T47D (cell line): ENCODE measurements at places on chromosomes 2 and 18.

- no peak for DNase-seq
These were observed 266.6 kb upstream of the MYT1L start for GRCh38 chr2:2597712-2598111.

- no peak for DNase-seq
These were observed 22.6 kb upstream of the PGAP1 start for GRCh38 chr2:196949116-196949515.

GRCh38 chr2:68108120-68108519 is 45.3 kb upstream of the C1D start:
- DNase-seq, result no peak

DNA sequence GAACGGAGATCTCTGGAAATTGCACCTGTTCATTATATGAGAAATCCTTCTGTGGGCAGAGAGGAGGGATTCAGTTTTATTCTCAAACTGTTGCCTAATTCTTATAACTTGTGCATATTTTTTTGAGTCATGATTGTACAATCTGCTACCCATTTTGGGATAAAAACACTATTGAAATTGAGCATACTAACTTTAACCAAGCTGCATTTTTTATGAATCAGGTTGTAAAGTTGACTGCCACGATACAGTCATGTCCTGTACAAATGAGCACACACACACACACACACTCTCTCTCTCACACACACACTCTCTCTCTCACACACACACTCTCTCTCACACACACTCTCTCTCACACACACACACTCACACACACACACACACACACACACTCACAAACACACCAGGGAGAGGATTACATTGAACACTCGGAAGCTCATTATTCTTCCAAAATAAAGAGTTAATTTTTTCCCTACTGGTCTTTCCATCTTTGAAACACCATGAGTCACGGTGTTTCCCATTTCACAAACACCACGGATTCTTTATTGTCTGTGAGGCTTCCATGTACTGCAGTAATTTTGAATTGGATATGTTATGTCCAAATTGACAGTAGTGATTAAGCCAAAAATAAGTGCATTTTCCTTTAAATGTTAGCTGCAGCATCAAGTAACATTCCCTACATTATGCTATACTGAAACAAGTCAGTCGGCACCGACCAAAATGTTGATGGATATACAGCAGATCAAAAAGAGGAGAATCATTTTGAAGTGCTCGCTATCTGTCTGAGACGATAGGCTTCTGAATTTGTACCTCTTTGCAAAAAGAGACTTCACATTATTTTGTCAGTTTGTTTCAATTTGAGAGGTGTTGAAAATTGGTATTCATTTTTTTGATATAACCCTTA is 216.9 kb downstream of the ARHGAP15 start:
- DNase-seq, result no peak

DNA sequence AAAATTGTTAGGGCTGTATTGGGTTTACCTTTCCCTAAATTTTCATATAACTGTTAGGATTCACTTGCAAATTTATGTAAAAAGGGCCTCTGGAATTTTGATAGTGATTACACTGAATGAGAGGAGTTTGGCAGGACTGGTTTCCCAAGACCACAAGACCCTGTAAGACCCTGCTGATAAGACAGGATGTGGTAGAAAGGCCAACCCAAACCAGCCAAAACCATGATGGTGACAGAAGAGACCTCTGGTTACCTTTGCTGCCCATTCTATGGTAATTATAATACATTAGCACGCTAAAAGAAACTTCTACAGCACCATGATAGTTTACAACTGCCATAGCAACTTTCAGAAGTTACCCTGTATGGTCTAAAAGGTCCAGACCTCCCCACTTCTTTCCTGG is 8.3 kb upstream of the CASP10 start:
- DNase-seq, result no peak

GRCh38 chr2:20758997-20759396 is 63.9 kb downstream of the LDAH start:
- no peak for DNase-seq

- DNase-seq, result no peak
These were observed 39.5 kb downstream of the RRM2 start for GRCh38 chr2:10161961-10162441.

- DNase-seq, result no peak
These were observed 309.5 kb downstream of the EPHA4 start for GRCh38 chr2:221262651-221263050.

- no peak for DNase-seq
These were observed 167.1 kb upstream of the KYNU start for GRCh38 chr2:142710336-142710735.

GRCh38 chr2:188385857-188386256 is 94.2 kb downstream of the GULP1 start:
- no peak for DNase-seq

- no peak for DNase-seq
These were observed 44.9 kb downstream of the ACKR3 start for GRCh38 chr2:236614551-236614950.

DNA sequence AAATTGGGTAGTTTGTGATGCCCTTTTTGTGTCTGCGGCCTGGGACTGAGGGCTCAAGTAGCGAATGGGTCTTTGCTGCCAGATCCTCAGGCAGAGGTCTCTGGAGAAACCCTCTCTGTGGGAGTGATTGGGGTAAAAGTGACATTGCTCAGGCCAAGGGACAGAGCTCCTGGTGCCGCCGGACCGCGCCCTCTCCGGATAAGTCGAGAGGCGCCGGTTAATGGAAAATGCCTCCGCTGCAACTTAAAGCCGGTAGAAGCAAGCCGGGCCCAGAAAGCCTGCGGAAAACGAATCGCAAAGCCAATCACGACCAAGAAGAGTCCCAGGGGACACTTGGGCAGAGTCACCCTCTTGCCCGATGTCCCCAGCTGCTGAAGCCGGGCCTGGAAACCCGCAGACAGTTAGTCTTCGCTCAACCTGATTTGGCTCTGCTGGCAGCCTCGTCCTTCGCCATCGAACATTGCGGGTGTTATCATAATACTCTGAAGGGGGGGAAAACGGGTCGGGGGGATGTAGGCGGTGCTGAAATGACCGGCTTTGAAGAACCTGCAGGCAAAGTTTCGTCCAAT is 352 bp upstream of the HOXD12 start:
- DNase-seq, result no peak

DNA sequence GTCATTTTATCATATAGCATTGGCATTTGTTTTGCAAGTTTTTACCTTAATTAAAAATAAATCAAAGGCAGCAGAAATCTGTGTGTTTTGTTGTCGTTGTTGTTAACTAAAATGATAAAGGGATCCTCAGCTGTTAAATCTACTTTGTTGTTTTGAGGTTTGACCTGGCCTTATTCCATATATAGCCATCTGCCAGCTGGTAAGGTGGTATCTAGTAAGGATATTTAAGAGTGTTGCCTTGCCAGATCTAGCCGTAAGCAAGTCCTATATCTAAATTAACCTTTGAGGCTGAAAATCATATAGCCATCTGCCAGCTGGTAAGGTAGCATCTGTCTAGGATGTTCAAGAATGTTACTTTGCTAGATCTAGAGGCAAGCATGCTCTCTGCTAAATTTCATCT is 56.6 kb downstream of the BMPR2 start:
- DNase-seq, result no peak

- DNase-seq, result peak; percentile 67
These were observed 26.8 kb upstream of the MYO1B start for GRCh38 chr2:191218292-191218898.

DNA sequence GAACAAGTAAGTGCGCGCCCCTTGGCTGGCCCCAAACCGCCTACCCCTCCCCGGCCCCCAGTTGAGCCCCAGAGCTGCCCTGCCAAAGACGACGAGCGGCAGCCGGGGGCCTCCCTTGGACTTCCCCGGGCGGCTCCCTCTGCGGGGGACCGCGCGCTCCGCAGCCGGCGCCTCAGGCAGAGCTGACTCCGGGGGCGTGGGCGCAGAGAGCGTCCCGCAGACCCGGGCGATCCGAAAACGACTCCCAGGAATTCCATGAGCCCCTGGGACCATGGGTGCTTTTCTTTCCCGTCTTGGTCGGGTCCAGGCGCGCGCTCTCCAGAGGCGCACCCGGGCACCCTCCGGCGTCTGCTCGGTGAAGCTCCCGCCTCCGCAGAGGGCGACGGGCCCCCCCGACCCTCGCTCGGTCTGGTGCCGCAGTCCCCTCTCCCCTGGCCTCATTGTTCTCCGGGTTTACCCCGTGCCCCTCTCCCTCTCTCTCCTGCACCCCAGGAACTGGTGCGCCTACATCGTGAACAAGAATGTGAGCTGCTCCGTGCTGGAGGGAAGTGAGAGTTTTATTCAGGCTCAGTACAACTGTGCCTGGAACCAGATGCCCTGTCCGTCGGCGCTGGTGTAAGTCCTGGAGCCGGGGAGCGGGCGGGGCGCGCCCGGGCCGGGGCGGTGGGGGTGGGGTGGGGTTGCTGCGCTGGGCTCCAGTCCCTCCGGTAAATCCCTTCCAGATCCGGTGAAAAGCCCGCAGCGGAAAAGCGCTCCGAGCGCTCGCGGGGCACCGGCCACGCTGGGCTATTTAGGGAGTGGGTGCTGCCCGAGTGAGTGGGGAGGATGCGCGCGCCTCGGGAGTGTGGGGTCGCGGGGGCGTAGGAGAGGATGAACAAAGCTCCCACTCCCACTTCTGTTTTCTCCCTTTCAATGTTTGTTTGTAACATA is 776 bp downstream of the EMILIN2 start:
- no peak for DNase-seq

GRCh38 chr2:207370646-207371045 is 159.1 kb upstream of the CREB1 start:
- DNase-seq, result no peak

- no peak for DNase-seq
These were observed 4.7 kb upstream of the LYG2 start for GRCh38 chr2:99260184-99260583.

- no peak for DNase-seq
These were observed 532 bp downstream of the UGT1A5 start for GRCh38 chr2:233713262-233713615.

DNA sequence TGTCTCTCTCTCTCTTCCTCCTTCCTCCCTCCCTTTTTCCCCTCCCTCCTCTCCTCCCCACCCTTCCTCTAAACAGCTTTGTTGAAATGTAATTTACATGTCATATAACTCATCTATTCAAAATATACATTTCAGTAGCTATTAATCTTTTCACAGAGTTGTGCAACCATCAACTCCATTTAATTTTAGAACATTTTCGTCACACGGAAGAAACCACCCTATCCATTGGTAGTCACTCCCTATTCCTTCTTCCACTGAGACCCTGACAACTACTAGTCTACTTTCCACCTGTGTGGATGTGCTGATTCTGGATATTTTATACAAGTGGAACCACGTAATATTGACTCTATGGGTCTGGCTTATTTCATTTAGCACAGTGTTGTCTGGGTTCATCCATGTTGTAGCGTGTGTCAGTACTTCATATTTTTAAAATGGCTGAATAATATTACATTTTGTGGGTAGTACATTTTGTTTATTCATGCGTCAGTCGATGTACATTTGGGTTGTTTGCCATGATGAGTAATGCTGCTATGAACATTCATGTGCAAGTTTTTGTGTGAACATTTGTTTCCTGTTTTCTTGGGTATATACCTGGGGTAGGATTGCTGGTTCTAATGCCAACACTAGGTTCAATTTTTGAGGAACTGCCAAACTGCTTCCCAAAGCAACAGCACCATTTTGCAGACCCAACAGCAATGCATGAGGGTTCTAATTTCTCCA is 100.1 kb upstream of the GCFC2 start:
- DNase-seq, result no peak

GRCh38 chr2:126399001-126399400 is 257.0 kb upstream of the GYPC start:
- peak; percentile 1 for DNase-seq

GRCh38 chr2:103887625-103888024 is 966.3 kb upstream of the POU3F3 start:
- no peak for DNase-seq
